Activated CD4-positive, alpha-beta T cell treated with anti-CD3 and anti-CD28 coated beads, Interleukin-2, amount 50 U/mL, for 16 hours (primary cell): ENCODE measurements at places on chromosomes 13 and 19.

- DNase-seq = peak; percentile 11
Observed at GRCh38 chr19:41701401-41702075, 6.9 kb upstream of the CEACAM5 start.

GRCh38 chr13:28716511-28716910, 2.3 kb downstream of the SLC46A3 start:
- no peak for DNase-seq

DNA sequence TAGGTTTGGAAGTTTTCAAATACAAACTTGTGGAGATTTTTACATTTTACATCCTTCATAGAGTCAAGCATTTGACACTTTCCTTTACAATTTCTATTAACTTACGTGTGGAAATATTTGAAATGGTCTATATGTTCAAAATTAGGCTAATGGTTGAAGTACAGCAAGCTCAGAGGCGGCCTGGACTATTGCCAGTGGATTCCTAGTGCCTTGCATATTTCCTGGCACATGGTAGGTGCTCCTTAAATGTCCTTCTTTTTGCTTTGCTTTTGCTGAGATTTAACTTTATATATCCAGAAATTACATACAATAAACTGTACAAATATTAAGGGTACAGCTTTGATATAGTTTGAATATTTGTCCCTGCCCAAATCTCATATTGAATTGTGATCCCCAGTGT, 93.9 kb downstream of the UBL3 start:
- DNase-seq = no peak

- no peak for DNase-seq
Observed at GRCh38 chr13:103948426-103948825, 882.2 kb upstream of the SLC10A2 start.

GRCh38 chr13:33079960-33080359, 63.7 kb downstream of the KL start:
- no peak for DNase-seq

DNA sequence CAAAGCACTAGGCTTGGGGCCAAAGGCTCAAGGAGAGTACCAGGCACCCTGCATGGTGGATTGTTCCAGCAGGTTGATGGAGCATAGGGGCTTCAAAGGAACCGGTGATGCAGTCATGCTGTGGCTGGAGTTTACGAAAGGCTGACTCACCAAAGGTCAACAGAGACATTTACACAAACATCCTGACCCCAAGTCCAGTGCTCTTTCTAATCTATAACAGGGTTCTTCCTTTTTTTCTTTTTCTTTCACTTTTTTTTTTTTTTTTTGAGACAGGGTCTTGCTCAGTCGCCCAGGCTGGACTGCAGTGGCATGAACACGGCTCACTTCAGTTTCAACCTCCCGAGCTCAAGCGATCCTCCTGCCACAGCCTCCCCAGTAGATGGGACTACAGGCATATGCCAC, 35.6 kb upstream of the TPTE2 start:
- DNase-seq = no peak

DNA sequence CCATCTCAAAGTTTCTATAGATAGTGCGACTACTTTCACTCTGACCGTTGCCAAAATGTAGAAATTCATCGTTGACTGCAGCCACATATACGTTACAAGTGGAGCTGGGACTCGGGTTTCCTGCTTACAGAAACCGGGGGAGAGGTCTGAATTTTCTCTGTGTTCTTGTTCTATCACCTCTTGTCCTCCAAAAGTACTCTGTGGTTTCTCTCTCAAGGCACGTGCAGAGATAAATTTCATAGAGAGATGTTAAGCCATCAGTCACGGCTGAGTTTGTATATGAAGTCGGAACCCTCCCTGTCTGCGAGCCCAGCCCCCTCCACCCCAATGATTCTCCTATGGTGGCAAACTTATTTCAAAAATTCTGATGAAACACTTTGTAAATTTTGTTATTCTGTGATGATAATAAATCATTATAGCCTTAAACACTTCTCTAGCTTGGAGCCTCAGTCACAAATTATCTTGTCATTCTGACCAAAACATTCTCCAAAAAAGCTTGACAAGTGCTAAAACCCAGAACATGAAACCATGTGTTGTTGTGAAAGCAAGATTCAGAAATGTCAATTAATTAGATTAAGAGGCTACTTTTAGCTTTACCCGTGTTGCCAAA, 87.5 kb downstream of the TSHZ3 start:
- DNase-seq = no peak

DNA sequence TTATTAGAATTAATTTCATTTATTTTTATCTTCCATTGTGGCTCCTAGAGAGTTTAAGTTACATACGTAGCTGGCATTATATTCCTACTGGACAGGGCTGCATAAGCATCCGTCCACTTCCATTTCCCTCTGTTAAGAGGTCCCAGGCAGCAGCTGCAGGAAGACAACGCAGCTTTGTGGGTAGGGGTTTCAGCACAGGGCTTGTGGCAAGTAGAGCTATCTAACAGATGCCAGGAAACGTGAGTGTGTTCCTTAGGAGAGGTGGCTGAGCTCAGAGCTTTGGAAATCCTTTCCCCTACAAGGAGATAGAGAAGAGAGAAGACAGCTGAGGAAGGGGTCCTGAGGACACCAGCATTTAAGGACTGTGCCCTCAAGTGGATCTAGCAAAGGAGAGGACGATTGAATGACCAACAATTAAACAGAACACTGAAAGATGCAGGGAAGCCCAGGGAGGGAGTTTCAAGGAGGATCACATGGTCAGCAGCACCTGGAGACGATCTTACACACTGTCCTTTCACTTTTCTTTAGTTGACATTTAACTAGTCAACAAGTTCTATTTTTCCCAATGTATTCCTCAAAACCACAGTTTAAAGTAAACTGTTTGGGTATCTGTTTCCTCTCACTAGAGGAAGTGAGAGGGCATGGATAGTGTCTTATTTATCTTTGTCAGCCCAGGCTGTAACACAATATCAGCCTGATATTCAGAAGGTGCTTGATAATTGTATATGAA, 2.3 kb upstream of the N4BP2L1 start:
- DNase-seq = no peak

DNA sequence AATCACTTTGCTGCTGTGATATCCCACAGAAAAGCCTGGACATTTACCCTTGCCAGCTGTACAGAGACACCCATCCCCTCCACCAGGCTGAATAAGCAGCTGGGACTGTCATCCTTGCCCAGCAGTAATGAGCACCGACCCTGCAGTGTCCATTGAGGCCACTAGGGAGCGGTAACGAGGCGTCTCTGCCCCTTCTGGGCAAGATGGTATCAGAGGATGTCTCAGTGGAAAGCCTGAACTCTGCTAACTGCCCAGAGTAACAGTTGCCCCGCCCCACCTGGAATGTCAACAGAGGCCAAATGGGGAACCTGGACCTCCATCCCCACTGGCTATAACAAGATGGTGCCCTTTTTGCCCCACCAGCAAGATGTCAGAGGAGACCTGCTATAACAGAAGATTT, 22.8 kb upstream of the CEACAM20 start:
- DNase-seq = peak; percentile 33

- DNase-seq = no peak
Observed at GRCh38 chr13:99191900-99192399, 8.7 kb upstream of the UBAC2 start.

GRCh38 chr19:4578552-4579248, 19.2 kb upstream of the SEMA6B start:
- no peak for DNase-seq

- DNase-seq = no peak
Observed at GRCh38 chr13:36520111-36520510, 87.8 kb downstream of the CCNA1 start.

DNA sequence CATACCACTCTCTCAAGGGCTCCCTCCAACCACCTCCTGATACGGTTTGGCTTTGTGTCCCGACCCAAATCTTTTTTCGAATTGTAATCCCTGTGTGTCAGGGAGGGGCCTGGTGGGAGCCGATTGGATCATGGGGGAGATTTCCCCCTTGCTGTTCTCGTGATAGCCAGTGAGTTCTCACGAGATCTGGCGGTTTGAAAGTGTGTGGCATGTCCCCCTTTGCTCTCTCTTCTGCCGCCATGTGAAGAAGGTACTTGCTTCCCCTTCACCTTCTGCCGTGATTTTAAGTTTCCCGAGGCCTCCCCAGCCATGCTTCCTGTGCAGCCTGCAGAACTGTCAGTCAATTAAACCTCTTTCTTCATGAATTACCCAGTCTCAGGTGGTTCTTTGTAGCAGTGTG, 34.7 kb upstream of the SLC15A1 start:
- DNase-seq = no peak

- DNase-seq = peak; percentile 8
Observed at GRCh38 chr13:21987793-21988192, 316.9 kb downstream of the FGF9 start.

DNA sequence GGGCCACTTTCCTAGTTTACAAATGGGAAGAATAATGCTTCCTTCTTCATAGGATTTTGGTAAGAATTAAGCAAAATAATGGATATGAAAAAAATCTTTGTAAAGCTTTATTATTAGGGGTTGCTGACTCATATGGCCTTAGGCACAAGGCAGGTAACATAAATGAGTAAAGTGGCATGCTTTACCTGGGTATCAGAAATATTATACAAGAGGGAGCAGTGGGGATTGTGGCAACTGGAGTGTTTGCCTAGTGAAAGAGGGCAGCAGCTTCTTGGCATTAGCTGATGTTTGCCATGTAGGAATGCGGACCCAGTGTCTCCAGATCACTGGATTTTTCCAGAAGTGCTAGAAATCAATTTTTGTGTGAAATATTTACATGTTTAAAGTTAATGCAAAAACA, 19.5 kb downstream of the WDFY2 start:
- no peak for DNase-seq

- DNase-seq = no peak
Observed at GRCh38 chr19:45825917-45826893, 11.1 kb upstream of the RSPH6A start.

DNA sequence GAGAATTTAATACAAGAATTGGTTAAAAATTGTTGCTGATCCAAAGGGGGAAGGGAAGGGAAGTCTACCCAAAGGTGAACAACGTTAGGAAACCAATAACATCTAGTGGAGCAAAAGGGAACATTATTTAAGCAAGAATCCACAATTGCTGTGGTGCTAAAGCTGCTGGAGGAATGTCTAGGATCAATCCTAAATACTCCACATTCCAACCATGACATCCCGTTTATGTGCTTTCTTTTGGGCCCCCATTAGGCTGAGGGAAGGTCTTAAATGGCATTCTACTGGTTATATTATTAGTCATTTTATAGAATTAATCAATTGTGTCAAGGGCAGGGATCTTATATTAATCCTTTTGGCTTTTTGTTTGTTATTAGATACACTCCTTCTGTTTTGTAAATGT, 39.9 kb upstream of the VWA8 start:
- DNase-seq = no peak

- DNase-seq = peak; percentile 7
Observed at GRCh38 chr13:92838786-92839185, 387.8 kb upstream of the GPC6 start.

DNA sequence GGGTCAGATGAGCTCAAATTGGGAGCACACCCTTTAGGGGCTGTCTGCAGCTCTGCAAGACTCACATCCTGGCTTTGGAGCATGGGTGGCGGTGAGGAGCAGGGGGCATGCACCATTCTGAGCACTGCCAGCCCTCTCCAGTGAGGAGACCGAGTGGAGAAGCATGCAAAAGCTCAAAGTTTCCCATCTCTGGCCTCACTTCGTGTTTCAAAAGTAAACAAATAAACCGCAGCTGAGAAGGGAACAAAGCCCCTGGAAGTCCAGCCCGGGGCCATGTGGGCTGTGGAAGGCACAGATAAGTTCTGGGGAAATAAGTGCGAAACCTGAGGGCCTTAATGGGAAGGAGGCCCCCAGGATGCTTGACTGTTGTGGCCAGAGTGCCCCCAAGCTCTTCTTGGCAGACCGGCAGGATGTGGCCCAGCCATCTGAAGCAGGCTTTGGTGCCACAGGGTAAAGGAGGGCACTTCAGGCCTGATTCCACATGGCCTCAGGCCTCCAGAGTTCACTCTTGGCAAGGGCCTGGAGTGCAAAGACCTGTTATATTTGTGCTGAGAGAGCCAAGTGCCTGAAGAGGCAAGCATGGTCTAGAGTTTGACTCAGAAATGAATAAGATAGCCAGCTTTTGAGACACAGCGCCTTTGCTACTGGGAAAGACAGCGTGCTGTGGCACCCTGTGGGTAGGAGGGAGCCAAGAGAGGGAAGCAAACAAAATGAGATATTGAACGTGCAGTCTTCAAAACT, 1.2 kb downstream of the MEDAG start:
- no peak for DNase-seq

- no peak for DNase-seq
Observed at GRCh38 chr13:76542176-76542575, 344.0 kb downstream of the KCTD12 start.

GRCh38 chr13:106140476-106140875, 395.0 kb downstream of the EFNB2 start:
- no peak for DNase-seq

- DNase-seq = no peak
Observed at GRCh38 chr19:7393459-7393858, 44.7 kb downstream of the ARHGEF18 start.

DNA sequence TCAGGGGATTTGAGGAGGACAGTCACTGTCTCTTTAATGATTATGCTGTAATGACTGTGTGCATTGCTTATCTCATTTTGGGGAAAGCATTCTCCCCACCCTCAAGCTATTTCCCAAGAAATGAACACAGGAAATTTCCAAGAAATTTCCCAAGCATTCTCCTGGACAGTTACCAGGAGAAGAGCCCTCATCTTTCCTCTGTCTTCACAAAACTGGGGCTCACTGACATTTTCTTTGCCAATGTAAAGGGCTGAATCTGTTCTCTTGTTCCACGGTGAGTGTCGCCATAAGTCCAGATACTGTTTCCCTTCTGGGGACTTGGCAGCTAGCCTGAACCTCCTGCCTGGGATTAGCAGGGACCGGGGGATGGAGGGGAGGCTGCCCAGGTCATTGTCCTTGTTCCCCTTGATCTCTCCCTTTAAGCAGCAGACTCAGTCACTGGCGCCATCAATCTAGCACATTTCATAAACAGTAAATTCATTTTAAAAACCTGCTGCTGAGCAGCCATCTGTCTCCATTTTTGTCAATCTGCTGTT, 172.8 kb downstream of the DNAJC15 start:
- no peak for DNase-seq

DNA sequence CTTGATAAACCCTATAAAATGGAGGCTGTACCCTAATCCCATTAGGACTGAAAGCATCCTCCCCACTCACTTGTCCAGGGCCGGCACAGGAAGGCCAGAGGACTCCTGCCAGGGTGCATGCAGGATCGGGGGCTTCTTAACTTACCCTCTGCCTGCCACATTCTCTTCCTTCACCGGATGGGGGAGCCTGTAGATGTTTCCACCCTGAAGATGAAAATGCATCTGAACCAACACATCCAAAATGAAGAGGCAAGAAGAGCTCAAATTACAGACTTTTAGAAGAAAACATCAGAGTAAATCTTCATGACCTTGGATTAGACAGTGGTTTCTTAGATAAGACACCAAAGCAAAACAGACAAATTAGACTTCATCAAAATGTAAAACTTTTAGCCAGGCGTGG, 25.9 kb upstream of the NAPA start:
- no peak for DNase-seq

DNA sequence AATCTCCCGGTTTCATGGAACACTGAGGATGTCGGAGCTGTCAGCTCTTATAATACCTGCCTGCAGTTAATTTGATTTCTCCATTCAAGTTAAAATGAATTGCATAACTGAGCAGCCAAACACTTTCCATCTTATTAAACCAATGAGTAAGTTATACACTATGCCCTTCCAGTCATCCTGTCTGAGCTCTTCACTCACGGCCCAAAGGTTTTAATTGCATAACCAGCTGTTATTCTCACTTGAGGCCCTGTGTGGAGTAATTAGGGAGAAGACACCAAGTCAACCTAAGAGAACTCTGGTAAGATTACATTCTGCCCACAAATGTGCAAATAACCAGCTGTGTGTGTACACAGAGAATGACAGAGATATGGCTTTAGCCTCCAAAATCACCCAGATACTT, 303.5 kb downstream of the TBC1D4 start:
- no peak for DNase-seq

GRCh38 chr19:12544401-12544876, 6.8 kb downstream of the ZNF564 start:
- no peak for DNase-seq
